Activated T-cell treated with anti-CD3 and anti-CD28 coated beads for 48 hours (primary cell): ENCODE measurements at places on chromosomes 3 and 15.

DNA sequence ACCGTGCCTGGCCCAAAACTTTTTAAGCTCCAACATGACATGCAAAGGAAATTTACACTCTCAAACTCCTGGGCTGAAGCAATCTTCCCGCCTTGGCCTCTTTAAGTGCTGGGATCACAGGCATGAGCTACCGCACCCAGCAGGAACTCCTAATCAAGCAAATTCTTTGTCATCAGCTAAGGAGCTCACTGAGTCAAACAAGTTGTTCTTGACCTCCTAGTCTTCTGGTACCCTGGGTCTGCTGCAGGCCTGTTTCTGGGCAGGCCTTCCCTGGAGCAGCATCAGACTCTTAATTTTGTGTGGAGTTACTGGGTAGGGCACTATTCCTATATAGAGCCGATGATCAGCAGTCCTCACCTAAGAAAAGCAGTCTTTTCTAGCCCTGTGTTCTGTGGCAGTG, 68.4 kb upstream of the FLNB start:
- DNase-seq: no peak

- no peak for DNase-seq
Measured at GRCh38 chr3:78048698-78049097, 1008.8 kb downstream of the ROBO2 start.

DNA sequence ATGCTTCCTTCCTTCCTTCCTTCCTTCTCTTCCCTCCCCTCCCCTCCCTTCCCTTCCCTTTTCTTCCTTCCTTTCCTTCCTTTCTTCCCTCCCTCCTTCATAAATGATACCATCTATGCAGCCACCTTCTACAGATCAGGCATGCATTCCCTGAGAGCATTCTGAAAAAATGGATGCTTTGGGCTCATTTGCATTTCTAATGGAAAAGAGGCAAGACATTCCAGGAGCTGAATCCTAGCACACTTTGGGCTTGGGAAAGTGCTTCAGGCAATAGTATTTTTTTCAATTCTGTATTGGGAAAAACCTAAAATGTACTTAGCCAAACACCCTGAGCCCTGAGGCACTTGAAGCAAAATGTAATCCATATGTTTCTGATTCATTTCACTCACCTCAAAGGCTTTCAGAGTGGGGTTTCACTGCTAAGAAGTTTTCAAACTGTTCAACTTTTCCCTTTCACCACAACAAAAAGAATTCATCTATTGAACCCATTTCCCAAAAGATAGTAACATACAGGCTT, 220.1 kb upstream of the RORA start:
- no peak for DNase-seq

DNA sequence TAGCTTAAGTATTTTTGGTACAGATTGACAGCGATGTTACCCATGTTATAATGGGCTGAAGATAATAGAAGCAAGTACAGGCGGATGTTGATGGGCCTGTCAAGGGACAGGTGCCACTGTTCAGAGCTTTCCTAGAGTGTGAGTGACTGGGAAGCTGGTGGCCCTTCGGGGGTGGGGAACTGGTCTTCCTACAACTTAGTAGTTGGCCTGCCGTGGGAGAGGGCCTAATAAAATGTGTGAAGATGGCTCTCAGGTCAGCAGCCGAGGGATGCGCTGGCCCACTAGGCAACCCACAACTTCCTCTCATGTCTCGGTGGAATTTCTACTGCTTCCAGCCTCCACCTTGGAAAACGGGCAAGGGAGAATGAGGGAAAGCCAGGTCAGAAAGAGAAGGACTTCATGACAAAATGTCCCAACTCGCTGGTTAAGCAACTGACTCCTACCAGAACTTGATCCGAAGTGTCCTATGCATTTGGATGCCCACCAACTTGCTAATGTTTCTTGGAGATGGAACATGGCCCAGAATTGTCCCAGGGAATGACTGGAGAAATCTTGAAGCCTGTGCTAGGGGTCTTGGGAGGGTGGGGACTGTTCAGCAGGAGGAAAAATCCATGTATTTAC, 1.4 kb downstream of the GYG1 start:
- DNase-seq: no peak

GRCh38 chr15:24786347-24786746, 110.8 kb downstream of the NPAP1 start:
- no peak for DNase-seq

DNA sequence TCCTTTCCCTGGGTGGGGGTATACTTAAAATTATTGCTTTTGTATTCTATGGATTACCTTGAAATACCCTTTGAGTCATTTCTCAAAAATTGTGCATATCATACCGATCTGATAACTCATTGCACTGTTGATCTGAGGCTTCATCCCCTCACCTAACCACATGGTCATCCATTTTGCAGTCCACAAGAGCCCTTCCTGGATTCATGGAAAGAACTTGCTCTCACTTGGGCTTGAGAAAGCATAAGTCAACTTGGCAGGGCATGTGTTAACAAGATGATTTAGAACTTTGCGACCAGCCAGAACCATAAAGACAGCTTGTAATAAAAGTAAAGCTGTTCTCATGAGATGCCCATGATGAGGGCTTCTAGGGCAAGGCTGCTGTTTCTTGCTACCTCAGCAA, 22.2 kb downstream of the MME start:
- no peak for DNase-seq

- no peak for DNase-seq
Measured at GRCh38 chr3:123459862-123460261, 11.0 kb upstream of the ADCY5 start.

DNA sequence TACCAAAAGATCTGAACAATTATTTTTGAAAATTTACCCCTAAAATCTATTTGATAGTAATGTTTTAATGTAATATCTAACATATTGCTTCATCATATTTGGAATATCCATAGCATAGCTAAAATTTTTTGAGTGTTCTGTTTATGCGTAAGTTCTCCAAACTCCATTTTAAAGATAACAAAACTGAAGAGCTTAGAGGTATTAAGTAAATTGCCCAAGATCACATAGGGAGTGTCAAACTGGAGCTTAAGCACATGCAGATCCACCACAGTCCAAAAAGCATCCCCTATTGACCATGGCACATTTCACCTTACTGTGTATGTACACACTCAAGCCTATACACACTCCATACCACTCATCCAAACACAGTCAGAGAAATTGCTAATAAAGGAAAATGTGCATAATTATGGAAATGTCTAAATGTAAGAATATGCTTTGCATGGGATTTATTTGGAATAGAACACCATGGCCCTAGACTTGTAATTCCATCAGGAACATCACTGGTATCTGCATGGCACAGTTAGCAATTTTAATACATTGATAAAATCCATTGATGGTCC, 85.2 kb upstream of the TGFBR2 start:
- no peak for DNase-seq

- no peak for DNase-seq
Measured at GRCh38 chr3:161745741-161746140, 249.1 kb downstream of the OTOL1 start.

DNA sequence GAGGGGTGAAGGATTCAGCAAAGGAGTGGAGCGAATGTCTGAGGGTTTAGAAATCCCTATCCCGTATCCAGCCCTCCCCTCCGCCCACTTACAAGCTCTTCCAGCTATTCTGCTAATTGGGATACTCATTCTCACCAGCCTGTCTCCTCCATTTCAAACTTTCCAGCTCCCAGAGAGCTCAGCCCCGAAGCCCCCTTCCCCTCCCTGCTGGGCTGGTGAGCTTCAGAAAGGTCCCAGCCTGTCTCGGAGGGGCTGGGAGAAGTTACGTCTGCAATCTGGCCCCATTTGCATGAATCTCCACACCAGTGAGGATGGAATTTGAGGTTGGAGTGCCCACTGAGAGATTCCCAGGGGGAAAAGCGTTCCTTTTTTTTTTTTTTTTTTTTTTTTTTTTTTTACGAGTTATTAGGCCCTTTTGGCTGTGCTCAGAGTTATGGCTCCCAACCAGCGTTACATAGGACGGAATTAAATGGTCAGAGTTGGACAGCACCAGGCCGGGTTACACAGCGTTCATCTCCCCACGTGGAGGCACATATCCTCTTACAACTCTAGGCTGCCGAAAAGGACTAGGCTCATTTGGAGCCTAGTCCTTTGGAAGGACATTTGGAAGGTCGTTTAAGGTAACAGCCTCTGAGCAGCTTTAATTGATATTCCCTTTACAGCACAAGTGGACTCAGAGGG, 34.6 kb downstream of the FGD5 start:
- DNase-seq: no peak

GRCh38 chr15:93195109-93195508, 106.1 kb upstream of the RGMA start:
- no peak for DNase-seq

GRCh38 chr3:166837535-166837934, 542.6 kb downstream of the ZBBX start:
- DNase-seq: no peak
